ENCODE measurements at places on chromosomes 7 and 10.

GRCh38 chr10:1034758-1035157 is 9.1 kb upstream of the IDI2 start:
- DNase-seq: no peak

DNA sequence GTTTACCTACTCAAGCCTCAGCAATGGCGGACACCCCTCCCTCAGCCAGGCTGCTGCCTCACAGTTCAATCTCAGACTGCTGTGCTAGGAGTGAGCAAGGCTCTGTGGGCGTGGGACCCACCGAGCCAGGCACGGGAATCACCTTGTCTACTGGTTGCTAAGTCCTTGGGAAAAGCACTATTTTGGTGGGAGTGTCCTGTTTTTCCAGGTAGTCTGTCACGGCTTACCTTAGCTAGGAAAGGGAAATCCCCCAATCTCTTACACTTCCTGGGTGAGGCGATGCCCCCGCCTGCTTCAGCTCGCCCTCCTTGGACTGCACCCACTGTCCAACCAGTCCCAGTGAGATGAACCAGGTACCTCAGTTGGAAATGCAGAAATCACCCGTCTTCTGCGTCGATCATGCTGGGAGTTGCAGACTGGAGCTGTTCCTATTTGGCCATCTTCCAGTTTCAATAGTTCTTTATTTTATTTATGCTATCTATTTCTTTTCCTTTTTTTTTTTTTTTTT is at the start of gene HYAL4:
Gene HYAL4 (plus strand): TSS at position 458 of the 508 bp plus-strand sequence. CDS start 23,105 bp downstream, outside the sequence.
- no peak for DNase-seq

GRCh38 chr10:113427236-113427735 is 125.6 kb upstream of the HABP2 start:
- DNase-seq: no peak

GRCh38 chr10:33930079-33930478 is 595.6 kb upstream of the NRP1 start:
- DNase-seq: no peak

GRCh38 chr7:91570560-91570959 is 306.3 kb downstream of the FZD1 start:
- DNase-seq: no peak

DNA sequence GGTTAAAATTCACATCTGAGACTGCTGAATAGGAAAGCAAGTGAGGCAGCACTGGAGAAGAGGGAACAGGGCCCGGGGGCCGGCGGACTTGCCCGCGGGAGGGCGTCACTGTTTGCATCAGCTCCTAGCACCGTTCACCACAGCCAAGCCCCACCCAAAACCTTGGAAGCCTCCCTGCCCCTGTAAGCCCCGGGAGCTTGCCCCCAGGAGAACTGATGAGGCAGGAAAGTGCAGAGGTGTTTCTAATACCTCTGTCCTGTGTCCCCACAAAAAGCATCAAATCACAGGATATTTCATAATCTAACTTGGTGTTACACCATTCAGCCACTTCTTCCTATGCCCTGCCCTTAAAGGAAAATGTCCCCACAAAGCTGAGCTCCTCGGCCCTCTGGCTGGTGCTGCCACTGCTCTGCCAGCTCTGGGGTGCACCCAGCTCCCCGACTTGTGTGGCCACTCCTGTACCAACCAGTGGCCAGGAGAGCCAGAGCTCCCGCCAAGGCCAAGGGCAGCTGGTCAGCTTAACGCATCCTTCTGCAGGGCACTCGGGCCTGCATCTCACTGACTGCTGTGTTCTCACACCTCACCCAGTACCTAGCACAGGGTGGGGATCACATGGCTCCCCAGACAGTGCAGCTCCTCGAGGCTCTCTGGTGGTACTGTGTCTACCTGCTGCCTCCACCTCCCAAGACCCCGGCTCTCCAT is 47.3 kb upstream of the CNPY1 start:
- DNase-seq: no peak

DNA sequence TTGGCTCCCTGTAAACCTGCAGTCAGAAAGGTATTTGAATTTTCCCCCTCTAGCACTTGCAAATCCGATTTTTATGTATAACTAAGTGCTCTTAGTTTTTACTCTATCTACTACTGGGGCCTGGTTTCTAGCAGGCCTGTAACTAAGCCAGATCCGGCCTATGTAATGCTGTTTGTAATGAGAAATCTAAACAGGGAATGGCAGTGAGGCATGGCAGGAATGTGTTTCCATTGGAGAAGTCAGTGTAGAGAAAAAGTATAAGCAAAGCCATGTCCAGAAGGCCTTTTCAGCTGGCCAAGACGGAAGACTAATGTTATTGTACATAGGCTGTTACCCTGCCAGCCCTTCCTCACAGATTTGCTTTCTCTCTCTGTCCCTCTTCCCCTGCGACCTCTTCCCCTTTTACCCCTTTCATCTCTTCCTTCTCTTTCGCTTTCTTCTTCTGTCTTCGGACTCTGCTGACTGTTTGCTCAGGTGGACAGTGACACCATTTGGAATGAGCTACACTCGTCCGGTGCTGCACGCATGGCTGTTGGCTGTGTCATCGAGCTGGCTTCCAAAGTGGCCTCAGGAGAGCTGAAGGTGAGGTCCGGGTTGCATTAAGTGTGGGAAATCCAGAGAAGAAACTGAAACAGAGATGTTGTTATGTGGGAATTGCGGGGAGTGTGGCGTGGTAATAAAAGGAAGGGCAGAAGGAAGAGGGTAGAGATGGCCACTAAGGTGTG is 297.5 kb downstream of the HDAC9 start:
- no peak for DNase-seq

DNA sequence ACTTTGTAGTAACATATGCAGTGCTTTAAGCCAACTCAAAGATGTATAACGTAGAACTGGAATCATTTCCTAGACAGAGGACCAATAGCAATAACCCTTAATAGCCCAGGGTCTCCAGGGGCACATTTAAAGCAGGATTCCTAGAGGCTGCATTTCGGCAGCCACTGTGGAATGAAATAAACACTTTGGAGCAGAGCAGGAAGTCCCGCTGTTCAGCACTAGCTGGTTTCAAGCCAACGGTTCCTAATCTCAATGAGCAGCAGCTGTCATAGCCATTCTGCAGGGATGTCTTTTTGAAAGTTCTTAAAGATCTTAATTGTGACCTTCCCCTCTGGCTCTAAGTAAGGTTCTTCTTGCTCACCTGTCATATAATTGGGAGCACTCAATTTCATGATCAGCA is 18.4 kb upstream of the MACROH2A2 start:
- no peak for DNase-seq

- no peak for DNase-seq
Measured at GRCh38 chr10:85649461-85649860, 717.1 kb downstream of the GRID1 start.

- DNase-seq: no peak
Measured at GRCh38 chr7:157396316-157397035, 59.7 kb downstream of the DNAJB6 start.

DNA sequence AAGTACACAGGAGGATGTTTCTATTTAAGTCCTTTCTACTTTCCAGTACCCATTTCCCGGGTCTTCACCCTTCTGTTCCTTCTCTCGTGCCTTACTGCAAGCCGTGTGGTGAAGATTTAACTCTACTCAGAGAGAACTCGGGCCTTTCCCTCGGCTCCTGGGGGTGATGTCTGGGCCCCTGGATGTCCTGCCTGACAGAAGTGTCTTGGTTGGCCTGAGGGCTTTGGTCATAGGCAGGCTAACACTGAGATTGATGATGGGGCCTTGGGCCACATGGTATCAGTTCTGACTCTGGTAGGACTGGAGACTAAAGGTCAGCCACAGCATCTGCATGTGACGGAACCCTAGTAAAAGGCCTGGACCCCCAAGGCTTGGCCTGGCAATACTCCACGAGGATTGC is 80.4 kb downstream of the CHST15 start:
- DNase-seq: no peak

DNA sequence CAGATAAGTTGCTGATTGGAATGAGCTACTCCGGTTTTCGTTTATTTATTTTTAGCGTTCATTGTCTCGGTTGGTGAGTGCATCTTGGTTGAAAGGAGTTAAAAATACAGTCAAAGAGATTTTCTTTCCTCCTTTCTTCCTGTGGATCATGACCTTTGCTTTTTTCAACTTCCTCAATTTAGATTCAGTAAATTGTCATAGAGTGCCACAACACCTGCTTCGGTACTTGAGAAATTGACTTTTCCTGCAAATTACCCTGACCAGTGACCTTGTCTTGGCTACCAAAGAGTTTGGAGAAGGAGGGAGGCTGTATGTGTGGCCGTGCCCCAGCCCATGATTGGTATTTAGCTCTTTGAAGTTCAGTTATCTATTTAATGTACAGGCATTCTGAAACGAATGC is 128.7 kb downstream of the FAM204A start:
- no peak for DNase-seq

- DNase-seq: no peak
Measured at GRCh38 chr7:78296046-78296597, 497.5 kb downstream of the PHTF2 start.

DNA sequence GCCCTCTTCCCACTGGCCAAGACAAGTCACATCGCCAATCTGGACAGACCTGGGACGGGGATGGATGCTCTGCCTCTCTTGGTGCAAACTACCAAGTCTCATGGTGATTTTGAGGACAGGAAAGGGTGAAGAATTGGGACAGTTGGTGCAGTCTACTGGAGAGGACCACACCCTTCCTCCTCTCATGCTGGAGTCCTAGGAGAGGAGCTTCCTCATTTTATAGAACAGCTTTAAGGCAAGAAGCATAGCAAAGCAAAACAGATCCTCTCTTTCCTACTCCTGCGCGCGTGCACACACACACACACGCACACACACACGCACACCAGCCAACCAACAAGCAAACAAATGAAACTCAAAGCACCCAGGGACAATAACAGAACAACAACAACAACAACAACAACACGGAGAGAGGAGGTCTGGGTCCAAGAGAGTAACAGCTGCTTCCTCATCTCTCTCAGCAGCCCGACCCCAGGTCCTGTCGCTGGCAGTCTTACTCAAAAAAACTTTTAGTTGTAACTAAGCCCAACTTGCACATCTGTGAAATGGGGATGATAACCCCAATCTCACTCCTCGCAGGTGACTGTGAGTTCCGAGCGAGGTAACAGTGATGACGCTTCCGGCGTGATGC is 83.4 kb downstream of the TMEM178B start:
- no peak for DNase-seq

- DNase-seq: no peak
Measured at GRCh38 chr7:150325110-150325611, 1.8 kb upstream of the ACTR3C start.
